ENCODE measurements at places on chromosomes 5 and 9.

GRCh38 chr5:11719888-11720481, 184.3 kb downstream of the CTNND2 start:
- DNase-seq, result no peak

DNA sequence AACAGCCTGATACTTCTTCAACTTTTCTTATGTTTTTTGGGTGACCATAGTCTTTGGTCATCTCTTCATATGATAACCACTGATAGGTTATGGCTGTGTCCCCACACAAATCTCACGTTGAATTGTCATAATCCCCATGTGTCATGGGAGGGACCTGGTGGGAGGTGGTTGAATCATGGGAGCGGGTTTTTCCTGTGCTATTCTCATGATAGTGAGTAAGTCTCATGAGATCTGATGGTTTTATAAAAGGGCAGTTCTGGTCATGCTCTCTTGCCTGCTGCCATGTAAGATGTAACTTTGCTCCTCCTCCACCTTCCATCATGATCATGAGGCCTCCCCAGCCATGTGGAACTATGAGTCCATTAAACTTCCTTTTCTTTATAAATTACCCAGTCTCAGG, 8.7 kb downstream of the RHOBTB3 start:
- DNase-seq, result no peak

DNA sequence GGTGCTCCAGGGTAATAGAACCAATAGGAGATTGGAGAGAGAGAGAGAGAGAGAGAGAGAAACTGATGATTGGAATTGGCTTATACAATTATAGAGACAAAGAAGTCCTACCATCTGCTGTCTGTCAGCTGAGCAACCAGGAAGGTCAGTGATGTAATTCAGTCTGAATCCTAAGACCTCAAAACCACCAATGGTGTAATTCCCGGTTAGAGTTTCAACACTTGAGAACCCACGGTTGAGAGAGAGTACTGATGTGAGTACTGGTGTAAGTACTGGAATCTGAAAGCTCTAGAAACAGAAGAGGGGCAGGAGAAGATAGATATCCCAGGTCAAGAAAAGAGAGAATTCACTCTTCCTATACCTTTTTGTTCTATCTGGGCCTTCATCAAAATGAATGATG, 775.8 kb downstream of the EFNA5 start:
- DNase-seq, result no peak

GRCh38 chr5:71537687-71538086, 49.5 kb upstream of the MCCC2 start:
- no peak for DNase-seq

DNA sequence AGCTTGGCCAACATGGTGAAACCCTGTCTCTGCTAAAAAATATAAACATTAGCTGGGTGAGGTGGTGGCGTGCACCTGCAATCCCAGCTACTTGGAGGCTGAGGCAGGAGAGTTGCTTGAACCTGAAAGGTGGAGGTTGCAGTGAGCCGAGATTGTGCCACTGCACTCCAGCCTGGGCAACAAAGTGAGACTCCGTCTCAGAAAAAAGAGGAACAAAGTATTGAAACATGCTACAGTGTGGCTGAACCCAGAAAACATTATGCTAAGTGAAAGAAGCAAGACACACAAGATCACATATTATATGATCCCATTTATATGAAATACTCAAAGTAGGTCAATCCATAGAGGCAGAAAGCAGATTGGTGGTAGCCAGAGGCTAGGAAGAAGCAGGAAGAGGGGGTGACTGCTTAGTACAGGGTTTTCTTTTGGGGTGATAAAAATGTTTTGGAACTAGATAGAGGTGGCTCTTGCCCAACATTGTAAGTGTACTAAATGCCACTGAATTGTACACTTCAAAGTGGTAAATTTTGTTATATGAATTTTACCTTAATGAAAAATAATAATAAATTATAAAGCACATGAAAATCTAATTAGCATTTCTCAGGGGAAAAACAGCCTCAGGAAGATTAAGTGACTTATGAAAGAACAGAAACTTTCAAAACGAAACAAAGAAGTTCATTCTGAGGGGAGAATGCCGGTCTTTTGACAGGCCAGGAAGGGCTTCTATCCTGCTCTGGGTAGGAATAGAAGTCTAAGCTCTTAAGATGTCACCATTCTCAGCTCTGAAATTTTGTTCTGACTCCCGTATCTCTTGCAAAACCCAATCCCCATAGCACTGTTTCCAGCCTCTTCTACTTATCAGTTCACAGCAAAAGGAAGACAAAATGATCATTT, 161.1 kb upstream of the TBCA start:
- DNase-seq, result no peak
